ENCODE measurements at places on chromosomes 1 and 21.

GRCh38 chr1:183318433-183318832 lies 99.7 kb downstream of the NMNAT2 start:
- no peak for DNase-seq

GRCh38 chr1:63127376-63127775 lies 195.0 kb upstream of the FOXD3 start:
- no peak for DNase-seq

DNA sequence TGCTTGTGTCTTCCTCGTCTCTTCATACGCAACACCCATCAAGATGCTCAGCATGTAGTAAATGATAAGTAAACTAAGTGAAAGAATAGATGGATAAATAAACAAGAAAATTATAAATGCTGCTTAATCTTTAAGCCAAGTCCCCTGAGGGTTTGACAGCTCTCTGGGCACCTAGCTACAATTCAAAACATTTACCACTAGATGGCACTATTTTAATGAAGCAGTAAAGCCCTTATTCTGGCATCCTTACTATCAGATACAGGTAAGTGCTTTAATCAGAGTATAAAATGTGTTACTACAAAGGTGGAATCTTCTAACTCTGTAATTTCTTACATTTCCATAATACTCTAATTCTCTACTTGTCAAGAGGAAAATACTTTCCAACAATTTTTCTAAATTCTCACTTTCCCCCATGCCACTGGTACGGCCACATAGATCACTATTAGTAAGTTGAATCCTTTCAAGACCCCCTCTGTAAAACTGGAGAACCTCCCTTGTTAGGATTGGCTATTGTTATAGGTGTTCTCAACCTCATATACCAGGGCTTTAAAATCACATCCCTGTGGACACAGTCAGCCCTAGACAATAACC lies 137.8 kb downstream of the BARHL2 start:
- DNase-seq: no peak

DNA sequence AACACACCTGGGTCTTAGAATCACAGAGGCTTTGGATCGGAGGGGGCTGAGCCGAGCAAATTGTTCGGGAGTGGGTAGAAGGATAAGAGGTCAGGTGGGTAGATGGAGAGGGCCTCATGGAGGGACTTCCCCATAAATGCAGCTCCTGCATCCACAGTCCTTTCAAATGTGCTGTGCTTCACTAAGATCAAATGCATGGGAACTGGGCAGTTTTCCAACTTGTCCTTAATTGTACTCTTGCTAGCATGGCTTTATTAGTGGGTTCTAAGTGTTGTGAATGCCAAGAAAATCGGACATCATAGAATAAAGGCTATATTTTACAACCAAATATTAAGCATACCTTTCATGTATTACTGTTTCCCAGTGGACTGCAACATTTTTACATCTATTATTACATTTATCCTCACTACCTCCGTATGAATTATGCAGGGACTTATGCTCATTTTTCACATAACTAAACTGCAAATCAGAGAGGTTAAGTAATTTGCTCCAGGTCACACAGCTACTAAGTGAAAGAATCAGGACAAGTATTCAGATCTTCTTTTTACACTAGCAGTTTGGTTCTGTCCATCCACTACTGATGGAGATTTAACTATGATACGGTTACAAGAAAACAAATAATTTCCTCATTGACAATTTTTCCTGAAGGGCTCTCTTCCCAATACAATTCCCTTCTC lies 174.5 kb upstream of the RUNX1 start:
- DNase-seq: no peak

- DNase-seq: peak; percentile 32
Observed at GRCh38 chr1:173669491-173669941, at the start of gene ANKRD45. TSS of gene ANKRD45 (minus strand) at chr1:173669851. CDS start at chr1:173659418, 10,433 bp downstream.

DNA sequence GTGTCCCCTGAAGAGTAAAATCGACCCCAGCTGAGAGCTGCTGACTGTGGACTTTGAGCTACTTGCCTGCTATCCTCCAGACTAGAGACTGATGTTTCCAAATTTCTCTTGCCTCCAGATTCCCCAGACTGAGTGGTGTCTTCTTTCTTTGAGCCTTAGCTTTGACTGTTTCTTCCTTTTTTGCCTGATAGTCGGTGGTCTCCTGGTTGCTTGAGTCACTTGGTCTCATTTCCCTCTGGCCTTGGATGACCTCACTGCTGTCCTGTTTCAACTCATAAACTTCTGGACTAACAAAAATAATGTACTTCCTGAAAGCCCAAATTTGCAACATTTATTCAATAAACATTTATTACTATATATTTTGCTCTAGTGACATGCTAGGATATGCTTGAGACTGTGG lies 52.9 kb upstream of the DIPK1A start:
- no peak for DNase-seq

Measured in stimulated activated naive CD8-positive, alpha-beta T cell treated with anti-CD3 and anti-CD28 coated beads, Interleukin-15, amount 100 ng/mL, for 72 hours (primary cell).